ENCODE measurements at places on chromosomes 11 and 22.

- DNase-seq: no peak
These were observed 4.4 kb upstream of the DENND5A start for GRCh38 chr11:9269492-9270013.

GRCh38 chr11:9273376-9274336, 8.5 kb upstream of the DENND5A start:
- DNase-seq: no peak

DNA sequence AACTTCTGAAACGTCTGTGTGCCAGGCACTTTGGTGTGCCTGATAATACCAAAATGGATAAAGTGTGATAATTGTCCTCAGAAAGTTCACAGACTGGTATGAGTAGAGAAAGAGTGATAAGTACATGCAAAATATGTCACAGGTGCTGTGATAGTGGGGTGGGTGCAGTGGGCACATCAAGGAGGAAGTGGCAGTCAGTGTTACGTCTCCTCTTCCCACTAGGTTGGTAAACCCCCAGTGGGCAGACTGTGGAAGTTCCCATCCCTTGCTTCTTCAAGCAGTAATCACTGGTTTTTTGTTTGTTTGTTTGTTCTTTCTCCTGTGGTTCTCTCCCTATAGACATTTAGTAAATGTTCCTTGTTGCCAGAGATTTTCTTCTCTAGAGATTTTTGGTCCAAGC, 5.4 kb downstream of the RNF121 start:
- DNase-seq: no peak

DNA sequence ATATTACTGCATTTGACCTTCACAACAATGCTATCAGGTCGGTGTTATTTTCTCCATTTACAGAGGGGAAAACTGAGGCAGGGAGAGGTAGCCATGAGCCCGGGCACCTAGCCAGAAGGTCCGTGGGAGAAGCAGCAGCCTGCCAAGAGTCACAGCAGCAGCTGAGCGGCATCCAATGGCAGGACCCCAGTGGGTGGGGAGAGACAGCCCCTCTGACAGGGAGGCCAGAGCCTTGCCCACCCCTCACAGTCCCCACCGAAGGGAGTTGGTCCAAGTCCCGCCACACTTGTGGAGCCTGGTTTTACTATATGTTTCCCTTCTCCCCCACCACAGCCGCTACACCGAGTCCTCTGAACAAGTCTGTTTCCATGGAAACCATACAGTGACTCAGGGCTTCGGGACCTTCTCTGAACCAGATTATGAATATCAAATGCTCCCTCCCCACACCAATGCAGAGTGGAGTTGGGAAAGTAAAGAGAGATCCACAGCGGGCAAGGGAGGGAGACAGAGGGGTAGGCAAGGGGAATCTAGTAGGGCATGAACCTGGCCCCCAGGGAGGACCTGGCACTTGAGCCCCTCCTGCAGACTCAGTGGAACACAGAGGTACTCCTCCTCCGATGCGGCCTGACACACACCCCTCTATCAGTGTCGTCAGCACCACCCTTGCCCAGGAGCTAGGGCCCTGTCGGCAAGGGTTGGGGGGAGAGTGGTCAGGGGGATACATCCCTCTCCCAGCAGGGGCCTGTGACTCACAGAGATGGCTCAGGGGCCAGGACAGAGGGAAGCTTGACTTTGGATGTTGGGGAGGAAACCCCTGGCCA, 2.5 kb downstream of the CHST1 start:
- DNase-seq: no peak

- DNase-seq: no peak
These were observed 94.8 kb downstream of the FEZ1 start for GRCh38 chr11:125401235-125401634.

Data from activated gamma-delta T cell (primary cell).